CD4-positive, alpha-beta T cell treated with Interleukin-2 at 100 ng/mL for 4 hours (primary cell): ENCODE measurements at places on chromosomes 11 and 22.

GRCh38 chr11:86938900-86939880, 16.0 kb downstream of the FZD4 start:
- DNase-seq: peak; percentile 57

GRCh38 chr11:116611998-116612620, 160.7 kb downstream of the BUD13 start:
- no peak for DNase-seq

DNA sequence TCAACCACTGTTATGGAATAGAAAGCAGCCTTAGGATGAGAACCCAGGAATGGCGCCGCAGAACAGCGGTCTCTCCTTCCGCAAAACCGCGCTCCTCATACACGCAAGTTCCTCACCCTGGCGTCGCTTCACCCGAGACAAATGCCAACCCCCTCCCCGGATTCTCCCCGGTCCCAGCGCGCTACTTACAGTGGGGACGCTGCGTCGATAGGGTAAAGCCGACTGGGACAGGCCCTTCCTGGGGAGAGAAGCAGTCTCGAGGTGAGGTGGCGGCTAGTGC, 287 bp downstream of the RPS13 start:
- no peak for DNase-seq

DNA sequence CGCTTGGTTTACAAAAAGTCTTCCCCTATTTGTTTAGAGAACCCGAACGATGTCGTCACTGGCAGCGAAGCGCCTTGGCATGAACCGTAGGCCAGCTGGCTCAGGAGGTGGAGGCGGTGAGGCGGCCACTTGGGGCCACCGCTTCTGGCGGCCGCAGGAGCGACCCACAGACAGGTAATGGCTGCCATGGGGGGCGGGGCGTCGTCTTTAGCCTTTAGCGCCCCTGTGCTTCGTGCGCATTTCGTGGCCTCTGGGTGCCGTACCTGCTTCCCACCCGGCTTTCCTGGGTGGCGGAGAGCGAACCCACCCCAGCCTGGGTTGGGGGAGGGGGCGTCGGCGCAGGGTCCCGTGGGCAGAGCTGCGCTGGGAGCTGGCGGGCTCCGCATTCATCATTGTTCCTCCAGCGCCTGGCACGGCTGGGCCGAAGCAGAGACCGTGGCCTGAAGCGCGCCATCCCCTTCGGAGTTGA, 469 bp upstream of the OSBP2 start:
- DNase-seq: peak; percentile 36

- DNase-seq: peak; percentile 58
Measured at GRCh38 chr22:37896181-37896592, 9.9 kb upstream of the MICALL1 start.

GRCh38 chr11:7020183-7020917, at the start of the genes NLRP14 and ZNF214:
Gene NLRP14, plus strand, starts transcription at chr11:7020479. Its CDS starts 18,108 bp downstream, at chr11:7038587.
Gene ZNF214, minus strand, starts transcription at chr11:7020346. Its CDS starts 17,511 bp downstream, at chr11:7002835.
- no peak for DNase-seq

DNA sequence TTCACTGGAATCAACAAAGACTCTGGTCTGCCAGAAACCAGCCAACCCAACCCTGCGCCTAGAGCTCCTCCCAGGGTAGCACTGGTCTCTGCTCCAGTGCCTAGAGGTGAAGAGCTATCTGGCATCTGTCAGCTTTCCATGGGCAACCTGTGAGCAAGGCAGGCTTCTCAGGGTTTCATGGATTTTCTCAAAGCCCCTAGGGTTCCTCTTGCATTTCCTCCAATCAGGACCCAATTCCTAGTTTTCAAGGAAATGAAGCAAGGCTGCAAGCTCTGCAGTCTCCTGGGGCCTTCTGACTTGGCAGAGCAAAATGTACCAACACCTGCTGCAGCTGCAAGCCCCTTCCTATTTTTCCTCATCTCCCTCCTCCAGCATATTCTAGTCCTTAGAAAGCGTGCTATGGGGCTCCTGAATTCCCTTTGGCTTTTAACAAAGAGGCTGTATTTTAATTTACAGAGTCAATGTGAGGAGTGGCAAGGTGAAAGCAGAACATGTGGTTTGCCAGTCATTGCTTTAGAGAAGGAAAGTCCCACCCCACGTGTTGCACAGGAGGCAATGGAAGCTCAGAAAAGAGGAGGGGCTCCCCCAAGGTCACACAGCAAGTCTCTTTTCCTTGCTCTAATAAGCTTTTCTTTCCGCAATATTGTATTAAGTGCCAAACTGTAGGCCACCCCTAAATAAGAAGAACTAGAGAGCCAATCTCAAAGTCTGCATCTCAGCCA, 33.0 kb upstream of the RIC3 start:
- DNase-seq: no peak

GRCh38 chr11:97722065-97722464, 1298.7 kb upstream of the CNTN5 start:
- no peak for DNase-seq

DNA sequence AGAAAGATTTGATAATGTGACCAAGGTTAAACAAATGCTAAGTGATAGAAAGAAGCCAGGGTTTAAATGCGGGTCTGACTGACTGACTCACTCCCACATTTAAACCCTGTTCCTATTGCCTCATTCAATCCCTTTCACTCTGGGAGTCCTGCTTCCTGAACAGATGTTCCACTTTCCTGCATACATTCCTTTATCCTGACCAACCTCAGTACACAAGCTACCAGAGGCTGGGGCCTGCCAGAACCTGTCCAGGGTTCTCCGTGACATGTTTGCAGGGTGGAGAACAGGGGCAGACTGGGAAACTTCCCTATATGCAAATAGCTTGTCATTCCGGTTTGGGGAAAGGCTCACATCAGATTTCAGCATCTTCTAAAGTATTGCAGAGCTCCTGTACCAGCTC, 3.0 kb upstream of the ANKK1 start:
- DNase-seq: no peak

DNA sequence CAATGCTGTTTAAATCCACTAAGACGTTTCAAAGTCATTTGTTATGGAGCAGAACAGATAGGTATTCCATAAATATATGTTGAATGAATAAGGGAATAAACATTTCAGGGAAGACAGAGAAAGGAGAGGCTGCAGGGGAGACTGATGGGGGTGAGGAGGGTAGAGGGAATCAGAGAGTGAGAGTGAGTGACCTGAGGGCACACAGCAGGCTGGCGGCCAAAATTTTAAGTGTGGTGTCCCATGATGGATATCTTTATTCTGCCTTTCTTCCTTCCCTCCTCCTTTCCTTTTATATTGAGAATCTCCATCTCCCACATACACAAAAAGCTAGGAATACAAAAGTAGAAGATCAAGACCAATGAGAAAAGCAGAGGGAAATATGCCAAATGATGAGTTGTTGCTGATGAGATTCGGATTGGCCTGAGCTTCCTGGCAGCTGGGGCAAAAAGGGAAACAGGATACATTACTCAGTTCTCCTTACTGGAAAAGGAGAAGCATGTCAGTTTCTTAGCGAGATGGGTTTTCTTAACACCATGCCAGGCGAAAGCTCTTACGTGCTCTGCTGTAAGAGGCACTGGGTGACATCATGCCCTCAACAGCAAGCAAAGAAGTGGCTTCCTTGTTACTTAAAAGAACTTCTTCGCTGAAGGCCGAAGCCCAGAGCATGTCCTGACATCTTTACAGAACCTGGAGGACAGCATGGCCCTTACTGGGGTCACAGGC, 11.2 kb upstream of the CYTH4 start:
- no peak for DNase-seq

GRCh38 chr11:27380771-27381170, 17.8 kb upstream of the CCDC34 start:
- DNase-seq: no peak

- no peak for DNase-seq
Measured at GRCh38 chr22:20833225-20833665, 25.4 kb downstream of the PI4KA start.

DNA sequence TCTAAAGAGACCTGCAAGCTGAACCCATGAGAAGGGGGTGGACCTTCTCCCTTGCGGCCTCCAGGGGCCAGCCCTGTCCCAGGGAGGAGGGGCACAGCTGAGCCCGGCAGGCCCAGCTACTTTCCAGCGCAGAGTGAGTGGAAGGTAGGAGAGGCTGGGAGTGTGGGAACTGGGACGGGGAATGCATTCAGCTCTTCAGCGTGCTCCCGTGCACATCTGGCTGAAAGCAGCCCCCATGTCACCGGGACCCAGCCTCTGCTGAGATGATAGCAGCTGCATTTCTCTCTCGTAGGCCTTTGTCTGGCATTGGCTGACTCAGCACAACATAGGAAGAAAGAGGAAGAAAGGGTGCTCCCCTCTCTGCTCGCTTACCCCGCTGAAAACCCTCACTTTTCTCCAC, 951.5 kb downstream of the TBC1D22A start:
- DNase-seq: no peak

- DNase-seq: no peak
Measured at GRCh38 chr22:48975316-48975741, 852.3 kb downstream of the BRD1 start.

- no peak for DNase-seq
Measured at GRCh38 chr22:38246046-38246658, 26.7 kb downstream of the TMEM184B start.

DNA sequence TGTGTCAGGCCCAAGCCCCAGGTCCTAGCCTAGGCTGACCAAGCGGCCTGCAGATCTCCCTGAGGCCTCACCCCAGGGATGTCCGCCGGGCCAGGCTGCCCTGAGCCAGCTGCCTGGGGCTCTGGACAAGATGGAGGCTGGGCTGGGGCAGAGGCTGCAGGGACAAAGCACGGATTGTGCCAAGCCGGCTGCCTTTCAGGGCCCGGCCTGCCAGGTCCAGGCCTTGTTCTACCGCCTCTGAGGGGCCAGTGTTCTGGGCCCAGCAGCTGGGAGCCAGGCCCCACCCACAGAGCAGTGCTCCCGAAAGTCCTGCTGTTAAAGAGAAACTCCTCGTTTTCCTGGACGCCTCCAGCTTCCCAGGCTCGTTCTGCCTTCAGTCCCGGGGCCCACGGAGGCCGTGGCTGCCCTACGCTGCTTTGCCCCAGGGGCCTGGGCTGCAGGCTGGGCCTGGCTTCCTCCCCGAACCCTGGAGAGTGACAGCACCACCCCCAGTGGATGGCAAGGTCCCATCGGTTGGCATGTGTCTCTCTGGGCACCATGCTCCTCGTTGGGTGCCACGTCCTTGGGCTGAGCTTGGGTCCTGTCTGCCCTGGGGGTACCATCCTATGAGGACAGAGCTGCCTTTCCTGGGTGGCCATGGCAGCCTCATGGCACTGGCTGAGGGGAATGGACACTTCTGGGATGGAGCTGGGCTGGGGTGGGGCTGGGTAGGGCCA, 7.6 kb downstream of the BRSK2 start:
- no peak for DNase-seq

DNA sequence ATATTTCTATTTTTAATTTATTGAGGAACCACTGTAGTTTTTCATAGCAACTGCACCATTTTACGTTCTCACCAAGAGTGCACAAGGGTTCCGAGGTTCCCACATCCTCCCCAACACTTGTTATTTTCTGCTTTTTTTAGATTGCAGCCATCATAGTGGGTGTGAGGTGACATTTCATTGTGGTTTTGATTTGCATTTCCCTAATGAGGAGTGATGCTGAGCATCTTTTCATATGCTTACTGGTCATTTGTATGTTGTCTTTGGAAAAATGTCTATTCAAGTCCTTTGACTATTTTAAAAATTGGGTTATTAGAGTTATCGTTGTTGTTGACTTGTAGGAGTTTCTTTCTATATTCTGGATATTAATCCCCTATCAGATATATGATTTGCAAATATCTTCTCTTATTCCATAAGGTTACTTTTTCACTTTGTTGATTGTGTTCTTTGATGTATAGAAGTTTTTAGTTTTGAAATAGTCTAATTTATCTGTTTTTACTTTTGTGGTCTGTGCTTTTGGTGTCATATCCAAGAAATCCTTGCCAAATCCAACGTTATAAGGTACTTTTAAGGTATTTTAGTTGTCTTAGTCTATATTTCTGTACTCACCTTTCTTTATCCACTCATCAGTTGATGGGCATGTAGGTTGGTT, 9.0 kb downstream of the NEAT1 start:
- DNase-seq: peak; percentile 69

DNA sequence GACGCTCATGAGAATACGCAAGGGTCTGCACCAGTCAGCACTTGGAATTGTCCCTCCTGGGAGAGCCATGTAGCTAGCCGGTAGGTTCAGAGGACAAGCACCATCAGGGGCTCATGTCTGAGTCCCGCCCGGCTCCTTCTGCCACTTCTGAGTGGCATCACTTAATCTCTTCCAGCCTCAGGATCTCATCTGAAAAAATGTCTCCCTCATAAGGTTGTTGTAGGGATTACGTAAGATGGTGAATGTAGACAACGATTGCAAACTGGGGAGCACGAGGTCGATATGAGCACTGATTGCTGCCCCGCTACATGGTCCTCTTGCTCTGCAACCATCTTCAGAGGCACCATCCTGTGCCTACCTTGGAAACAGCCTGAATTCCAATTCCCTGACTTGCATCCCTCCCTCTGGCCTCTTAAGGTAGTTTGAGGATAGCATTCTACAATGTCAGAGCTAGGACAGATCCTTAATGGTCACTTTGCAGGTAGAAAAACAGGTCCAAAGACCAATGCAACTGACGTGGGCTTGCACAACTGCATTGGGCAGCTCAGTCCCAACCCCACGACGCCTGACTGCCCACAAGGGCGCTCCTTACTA, 115.8 kb upstream of the TMEM45B start:
- no peak for DNase-seq

DNA sequence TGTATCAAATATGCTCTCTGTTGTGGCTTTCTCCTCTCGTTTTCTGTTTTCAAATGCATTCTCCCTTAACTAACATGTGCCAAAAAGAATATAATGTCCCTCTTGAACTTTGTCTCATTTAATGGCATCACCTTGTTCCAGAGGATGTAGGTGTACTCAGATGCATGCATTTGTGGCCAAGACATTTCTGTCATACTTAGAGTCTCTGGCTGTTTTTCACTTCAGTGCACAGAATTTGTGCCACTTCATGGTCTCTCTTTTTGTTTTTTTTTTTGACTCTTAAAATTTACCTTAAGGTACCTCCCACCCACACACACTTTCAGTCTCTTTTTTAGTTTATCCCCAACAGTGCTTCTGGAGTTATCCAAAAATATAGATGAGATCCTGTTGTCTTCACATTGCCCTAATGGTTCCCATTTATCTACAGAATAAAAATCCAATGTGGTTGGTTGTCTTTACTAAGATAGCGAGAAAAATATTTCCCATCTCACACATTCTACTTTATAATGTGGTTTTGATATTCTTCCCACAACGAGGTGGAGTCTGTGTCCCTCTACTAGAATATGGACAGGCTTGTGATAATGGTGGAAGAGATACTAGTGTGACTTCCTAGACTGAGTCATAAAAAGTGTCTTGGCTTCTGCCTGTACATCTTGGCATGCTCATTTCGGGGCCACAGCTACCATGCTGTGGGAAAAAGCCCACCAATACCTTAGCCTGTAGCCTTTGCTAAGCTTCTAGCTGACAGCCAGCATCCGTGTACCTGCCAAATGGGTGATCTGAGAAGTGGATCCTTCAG, 125.8 kb downstream of the DDX10 start:
- DNase-seq: no peak

GRCh38 chr11:117423046-117423575, 95.5 kb downstream of the CEP164 start:
- DNase-seq: no peak

GRCh38 chr11:114359342-114359741, 41.0 kb downstream of the C11orf71 start:
- no peak for DNase-seq
